ENCODE measurements at places on chromosomes 3 and 15. TPM values are rescaled to one million over a fixed set of nuclear protein-coding genes. Genes with fewer than 3 reads are reported as not detected.

RLBP1 gene
- not detected for total RNA-seq

P2RY13 gene
- not detected for total RNA-seq

CSPG5 gene
- 3.2 TPM for total RNA-seq

KCNMB3 gene
- total RNA-seq = 5.8 TPM

ULK4 gene
- total RNA-seq = 14.3 TPM

SHC4 gene
- total RNA-seq = 0.10 TPM

Data from Panc1 (cell line).